ENCODE measurements at places on chromosomes 7 and 10. TPM values are rescaled to one million over a fixed set of nuclear protein-coding genes. Genes with fewer than 3 reads are reported as not detected.

The SLC26A3 gene
- not detected for total RNA-seq

The EIF4H gene
- 279 TPM for total RNA-seq

The PAPOLB gene
- not detected for total RNA-seq

The GPR158 gene
- 0.05 TPM for total RNA-seq

The FKBP6 gene
- total RNA-seq = not detected

The BMPER gene
- total RNA-seq = 34.0 TPM

All from smooth muscle cell of the umbilical artery (primary cell).